ENCODE measurements at places on chromosomes 2 and 18. TPM values are rescaled to one million over a fixed set of nuclear protein-coding genes. Genes with fewer than 3 reads are reported as not detected.

The IL18R1 gene
- 3.7 TPM for total RNA-seq

The RESP18 gene
- total RNA-seq: not detected

The MARCHF4 gene
- 7.2 TPM for total RNA-seq

The REG3A gene
- not detected for total RNA-seq

The FMNL2 gene
- 40.3 TPM for total RNA-seq

The KCTD1 gene
- 11.5 TPM for total RNA-seq

The BCL11A gene
- 0.36 TPM for total RNA-seq

The CCDC68 gene
- total RNA-seq: 5.9 TPM

The CACNB4 gene
- 0.18 TPM for total RNA-seq

The GMCL1 gene
- 6.8 TPM for total RNA-seq

The DNPEP gene
- 44.0 TPM for total RNA-seq

The PHLPP1 gene
- 9.6 TPM for total RNA-seq

The SNORC gene
- 0.38 TPM for total RNA-seq

The STPG4 gene
- total RNA-seq: 0.09 TPM

The NXPH2 gene
- total RNA-seq: not detected

The KIF1A gene
- not detected for total RNA-seq

The AKAIN1 gene
- total RNA-seq: not detected

Data from endothelial cell of coronary artery (primary cell).